Occipital lobe (tissue), 3 donors: ENCODE measurements at places on chromosomes 1 and 21.

- DNase-seq, result no peak
Measured at GRCh38 chr1:189605226-189605625, 872.4 kb downstream of the BRINP3 start.

DNA sequence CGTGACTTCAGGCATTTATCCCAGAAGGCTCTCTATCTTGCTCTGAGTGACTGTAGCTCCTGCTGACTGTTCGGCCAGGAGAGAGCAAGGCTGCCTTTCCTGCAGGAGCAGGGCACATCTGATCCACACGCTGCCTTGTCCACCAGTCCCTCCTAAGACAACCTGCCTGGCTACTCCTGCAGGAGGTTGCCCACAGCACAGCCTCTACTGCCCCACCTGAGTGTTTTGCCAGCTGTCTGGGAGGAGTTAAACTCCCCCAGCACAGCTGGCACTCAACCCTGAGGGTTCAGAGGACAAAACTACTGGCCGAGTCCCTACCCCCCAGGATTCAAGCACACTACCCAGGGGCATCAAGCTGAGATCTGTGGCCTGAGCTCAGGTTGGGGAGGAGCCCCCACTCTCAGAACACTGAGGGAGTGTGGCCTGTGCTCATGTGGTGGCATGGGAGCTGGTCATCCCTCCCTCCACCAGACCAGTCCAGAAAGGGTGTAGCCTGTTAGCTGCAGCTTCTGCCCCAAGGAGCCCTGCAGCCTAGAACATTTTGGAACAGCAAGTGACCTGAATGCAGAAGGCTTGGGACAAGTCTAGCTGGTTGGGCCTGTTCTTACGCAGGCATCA lies 237.3 kb downstream of the SLC44A5 start:
- no peak for DNase-seq

DNA sequence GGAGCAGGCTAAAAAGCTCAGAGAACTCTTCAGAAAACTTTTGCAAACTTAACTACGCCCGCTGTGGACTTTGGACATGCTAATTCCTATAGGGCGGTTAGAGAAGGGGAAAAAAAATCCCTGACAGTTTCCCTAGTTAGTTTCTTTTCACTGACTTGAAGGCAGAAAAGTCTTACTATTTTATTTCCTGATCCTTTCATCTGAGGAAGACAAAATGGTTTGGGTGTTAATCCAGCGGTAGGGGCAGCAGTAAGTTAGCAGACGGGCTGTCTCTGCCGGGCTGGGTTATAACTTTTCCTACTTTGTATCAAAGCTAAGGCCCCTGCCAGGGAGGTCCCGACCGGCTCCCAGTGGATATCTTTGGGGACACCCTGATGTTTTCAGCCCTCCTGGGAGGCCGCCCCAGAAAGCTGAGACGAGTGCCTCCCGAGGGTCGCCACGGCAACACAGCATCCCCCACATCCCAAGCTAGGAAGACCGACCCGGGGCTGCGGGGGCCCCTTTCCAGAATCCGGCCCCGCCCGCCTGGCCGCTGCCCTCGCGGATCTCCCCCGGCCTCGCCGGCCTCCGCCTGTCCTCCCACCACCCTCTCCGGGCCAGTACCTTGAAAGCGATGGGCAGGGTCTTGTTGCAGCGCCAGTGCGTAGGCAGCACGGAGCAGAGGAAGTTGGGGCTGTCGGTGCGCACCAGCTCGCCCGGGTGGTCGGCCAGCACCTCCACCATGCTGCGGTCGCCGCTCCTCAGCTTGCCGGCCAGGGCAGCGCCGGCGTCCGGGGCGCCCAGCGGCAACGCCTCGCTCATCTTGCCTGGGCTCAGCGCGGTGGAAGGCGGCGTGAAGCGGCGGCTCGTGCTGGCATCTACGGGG lies 162.6 kb downstream of the RUNX1 start:
- no peak for DNase-seq

GRCh38 chr1:33177996-33178540 lies 3.8 kb downstream of the TRIM62 start:
- no peak for DNase-seq

- no peak for DNase-seq
Measured at GRCh38 chr1:89584781-89585180, 48.1 kb upstream of the LRRC8C start.

DNA sequence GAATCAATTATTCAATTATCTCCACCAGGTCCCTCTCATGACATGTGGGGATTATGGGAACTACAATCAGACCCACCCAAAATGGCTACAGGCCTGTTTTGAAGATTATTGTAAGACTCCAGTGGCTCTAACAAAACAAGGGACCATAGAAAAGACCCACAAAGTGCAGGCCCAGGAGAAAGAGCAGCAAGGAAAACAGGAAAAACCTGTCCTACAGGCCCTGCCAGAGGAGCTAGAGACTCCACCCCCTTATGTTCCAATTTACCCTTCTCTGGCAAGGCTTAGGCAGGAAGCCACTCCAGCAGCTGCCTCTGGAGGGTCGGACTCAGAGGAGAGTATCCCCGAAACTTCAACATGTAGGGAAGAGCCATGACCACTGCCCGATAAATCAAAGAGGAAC lies 96.5 kb downstream of the LIPI start:
- no peak for DNase-seq

DNA sequence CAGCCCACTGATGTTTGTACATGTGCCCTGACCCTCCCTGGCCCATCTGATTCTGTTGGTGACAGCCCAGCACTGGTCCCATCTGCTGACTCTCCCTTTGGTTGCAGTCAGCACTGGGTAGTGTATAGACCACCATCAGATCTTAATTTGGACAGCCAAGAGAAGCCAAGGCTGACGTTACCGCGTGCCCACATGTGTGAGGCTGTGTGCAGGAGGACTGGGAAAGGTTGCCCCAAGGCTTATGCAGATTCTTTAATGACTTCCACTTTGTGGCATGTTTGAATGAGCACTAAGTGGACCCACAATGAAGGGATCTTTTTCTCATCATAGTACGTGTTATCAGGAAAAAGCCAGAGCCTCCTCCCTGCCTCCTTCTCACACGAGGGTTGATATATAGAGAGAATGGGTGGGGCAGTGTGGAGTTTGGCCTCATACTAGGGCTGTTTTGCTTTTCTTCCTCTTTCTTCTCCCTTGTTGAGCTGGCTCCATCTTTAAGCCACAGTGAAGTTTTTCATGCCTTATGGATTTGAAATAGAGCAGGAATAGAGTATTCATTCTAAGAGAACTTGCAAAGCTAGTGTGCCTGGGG lies 93.5 kb downstream of the NAV1 start:
- DNase-seq, result no peak

DNA sequence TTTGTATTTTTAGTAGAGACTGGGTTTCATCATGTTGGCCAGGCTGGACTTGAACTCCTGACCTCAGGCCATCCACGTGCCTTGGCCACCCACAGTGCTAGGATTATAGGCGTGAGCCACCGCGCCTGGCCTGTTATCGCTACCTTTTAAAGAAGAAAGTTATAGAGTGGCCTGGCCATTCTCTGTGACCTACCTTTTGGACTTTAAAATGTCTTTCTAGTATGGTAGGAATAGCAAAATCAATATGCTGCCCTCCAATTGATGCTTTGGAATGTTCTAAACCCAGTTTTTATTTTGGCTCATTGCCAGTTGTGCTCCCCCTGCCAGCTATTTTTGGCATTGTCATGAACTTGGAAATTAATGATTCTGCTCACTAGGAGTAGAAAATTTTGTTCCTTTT lies 19.9 kb downstream of the HIPK1 start:
- DNase-seq, result no peak

GRCh38 chr1:112772781-112773180 lies 57.6 kb upstream of the PPM1J start:
- no peak for DNase-seq

- DNase-seq, result no peak
Measured at GRCh38 chr21:17388226-17388625, 124.6 kb upstream of the CXADR start.

- DNase-seq, result no peak
Measured at GRCh38 chr21:42257091-42257765, 38.3 kb downstream of the ABCG1 start.

DNA sequence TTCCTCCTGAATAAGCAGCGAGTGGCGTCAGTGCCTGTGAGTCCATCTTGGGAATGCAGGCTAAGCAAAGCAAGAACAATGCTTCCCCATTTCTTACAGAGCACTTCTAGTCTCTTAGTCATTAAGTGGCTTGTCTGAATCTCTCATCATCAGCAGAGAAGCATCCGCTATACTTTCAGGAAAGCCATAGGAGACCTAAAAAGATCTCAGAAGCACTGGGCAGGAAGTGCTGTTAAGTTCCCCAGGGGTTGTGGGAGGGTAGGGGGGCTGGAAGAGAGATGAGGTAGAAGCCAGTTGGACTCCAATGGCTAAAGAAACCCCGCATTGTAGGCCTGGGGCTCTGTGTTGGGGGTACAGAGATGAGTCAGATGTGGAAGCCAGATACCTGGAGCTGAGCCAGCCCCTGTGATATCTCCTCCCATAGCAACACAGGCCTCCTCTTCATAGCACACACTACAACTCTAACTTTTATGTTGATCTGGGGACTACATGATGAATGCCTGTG lies 44.9 kb downstream of the SYT6 start:
- DNase-seq, result no peak

DNA sequence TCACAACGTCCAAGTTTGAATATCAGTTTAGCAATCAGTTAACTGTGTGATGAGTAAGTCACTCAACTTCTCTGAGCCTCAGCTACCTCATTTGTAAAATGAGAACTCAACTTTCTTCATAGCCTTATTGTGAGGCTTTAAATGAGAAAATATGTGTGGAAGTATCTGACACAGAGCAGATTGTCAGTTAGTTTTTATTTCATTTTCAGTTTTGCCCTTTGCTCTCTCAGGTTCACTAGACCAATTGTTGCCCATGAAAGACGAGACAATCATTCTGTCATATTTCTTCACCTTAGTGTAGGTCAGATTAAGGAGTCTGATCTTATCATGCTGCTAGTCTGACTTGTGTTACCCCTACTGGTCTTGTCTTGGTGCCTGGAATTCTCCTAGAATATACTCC lies 232.8 kb upstream of the PTBP2 start:
- DNase-seq, result no peak

DNA sequence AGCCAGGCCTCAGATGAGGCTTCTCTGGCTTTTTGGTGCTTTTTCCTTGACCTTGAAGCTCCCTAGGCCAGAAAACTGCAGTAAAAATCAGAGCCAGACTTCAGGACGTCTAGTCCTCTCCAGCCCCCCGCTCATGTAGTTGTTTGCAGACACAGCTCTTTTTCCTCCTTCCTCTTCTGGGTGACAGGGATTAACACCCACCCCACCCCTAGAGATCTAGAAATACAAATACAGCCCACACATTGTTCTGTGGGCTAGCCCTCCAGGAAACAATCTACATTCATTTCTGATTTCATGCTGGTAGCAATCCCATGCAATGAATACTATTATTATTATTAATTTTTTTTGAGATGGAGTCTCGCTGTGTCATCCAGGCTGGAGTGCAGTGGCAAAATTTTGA lies 9.9 kb upstream of the CLSTN1 start:
- DNase-seq, result no peak

- no peak for DNase-seq
Measured at GRCh38 chr1:203598752-203599151, 27.9 kb upstream of the ATP2B4 start.

- DNase-seq, result no peak
Measured at GRCh38 chr1:176157995-176158394, 49.1 kb downstream of the COP1 start.

GRCh38 chr21:35911412-35912191 lies 148.7 kb downstream of the SETD4 start:
- DNase-seq, result no peak

DNA sequence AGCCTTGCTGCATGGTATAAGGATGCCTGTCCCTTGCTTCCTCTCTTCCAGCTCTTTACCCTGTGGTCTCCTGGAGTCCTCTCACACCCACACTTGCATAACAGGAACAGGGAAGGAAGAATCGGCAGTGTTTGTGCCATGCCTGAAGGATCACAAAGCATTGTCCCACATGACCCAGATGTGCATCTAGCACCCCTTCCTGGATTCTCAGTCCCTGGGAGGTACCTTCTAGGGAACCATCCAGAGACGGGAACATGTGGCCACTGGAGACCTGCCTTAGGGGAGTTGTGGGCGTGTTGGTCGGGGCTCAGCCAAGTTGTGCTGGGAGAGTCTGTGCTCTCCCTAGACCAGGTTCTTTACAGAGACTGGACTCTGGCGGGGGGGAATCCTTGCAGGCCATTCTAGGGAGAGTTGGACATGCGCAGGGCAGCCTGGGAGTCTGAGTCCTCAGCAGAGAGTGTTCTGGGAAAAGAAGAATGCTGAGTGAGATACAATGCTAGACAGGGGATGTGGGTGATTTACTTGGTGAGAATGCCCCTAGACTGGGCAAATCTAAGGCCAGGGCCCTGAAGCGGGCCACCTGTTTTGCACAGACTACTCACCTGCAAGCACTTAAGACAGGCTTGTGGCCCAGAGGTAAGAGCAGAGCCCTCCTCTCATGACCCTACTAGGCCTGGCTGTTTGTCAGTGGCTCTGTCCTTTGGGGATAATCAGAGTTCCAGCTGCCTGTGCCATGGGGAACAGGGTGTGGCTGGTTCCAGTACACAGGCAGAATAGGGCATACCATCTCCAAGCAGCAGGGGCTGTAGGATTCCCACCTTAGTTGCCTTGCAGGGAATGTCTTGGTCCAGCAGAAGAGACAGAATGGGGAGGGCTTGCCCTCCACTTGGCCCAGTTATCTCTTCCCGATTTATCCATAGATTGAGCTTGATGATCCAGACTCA lies 89.8 kb downstream of the MAN1C1 start:
- no peak for DNase-seq

DNA sequence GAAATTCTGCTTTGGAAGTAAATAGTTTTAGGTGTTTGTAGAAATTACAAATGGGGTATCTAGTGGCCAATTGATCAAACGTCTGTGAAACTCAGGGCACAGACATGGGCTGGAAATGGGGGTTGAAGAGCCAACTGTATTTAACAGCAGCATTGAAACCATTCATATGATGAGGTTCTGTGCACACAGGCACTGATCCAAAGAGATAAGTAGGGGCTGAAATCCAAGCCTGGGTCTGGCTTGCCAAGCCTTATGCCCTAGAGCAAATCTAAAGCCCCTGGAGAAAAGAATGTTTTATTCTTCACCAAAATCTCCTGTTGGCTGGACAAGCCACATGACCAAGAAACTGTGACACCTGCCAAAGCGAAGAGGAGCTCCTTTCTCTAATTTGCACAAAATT lies 67.6 kb upstream of the ST6GALNAC5 start:
- no peak for DNase-seq

GRCh38 chr1:56626546-56626945 lies 18.6 kb upstream of the PRKAA2 start:
- DNase-seq, result no peak

GRCh38 chr1:67838180-67838910 lies 5.1 kb upstream of the GNG12 start:
- no peak for DNase-seq
